ENCODE measurements at places on chromosomes 6 and 20. TPM values are rescaled to one million over a fixed set of nuclear protein-coding genes. Genes with fewer than 3 reads are reported as not detected.

DNA sequence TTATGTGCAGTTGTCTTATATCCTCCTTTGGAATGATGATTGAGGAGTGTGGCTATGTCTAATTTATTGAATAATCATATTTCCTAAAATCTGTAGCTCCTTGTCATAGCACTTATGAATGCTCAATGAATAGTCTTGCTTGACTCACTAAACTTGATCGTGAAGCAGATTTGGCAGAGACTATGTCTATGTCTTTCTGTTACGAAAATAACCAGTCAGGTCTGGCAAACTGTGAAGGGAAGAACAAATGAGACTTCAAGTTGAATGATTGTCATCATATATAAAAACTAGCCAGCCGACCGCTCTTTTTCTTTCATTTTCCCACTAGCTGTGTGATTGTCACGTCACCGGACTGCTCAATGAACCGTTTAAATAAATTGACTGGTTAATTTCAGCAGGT lies 1303.9 kb upstream of the GJE1 start:
- DNase-seq, result no peak

GRCh38 chr20:48538058-48538825 lies 289.6 kb downstream of the PREX1 start:
- no peak for DNase-seq

- DNase-seq, result no peak
These were observed 400.3 kb upstream of the SASH1 start for GRCh38 chr6:147942363-147942762.

DNA sequence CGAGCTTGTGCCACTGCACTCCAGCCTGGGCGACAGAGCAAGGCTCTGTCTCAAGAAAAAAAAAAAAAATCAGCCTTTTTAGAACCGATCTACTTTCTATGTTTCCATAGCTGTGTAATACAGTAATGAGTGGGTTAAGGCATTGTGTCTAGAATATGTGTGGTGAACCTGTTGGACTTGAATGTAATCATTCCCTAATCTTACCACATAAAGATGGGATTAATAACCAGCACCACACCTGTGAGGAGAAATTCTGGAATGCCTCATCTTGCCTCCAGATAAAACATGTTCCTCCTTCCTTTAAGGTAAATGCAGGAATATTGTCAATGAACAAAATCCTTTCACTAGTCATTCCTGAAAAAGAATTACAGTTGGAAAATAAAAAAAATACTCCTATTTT lies 43.7 kb downstream of the MAPK14 start:
- no peak for DNase-seq

DNA sequence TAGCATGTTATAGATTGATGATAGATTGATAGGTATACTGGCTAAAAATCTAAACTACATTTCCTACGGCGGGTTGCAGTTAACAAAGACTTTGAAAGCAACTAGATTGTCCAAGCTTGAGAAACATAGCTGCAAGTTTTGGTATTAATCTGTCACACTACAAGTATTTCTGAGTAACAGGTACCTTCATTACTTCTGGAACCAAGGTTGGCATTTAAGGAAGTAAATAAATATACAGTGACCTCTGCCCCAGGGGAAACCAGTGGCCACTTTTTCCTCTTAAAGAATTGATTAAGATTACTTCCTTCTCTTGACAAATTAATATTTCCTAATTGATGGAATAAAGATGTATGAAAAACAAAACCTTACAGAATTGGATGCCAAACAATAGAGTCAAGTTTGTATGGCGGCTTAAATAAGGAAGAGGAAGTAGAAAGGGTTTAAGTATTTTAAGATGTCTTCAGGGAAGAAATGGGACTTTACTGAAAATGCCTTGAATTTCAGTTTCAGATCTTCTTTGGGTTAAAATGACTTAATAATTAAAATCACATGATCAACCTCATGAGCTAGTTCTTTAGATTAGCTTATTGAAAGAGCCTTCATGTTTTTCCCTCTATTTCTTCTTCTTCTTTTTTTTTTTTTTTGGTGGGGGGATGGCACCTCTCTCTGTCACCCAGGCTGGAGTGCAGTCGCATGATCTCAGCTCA lies 132.8 kb downstream of the DOK5 start:
- no peak for DNase-seq

The SNAP25 gene
- total RNA-seq, result 0.76 TPM

The SLC32A1 gene
- total RNA-seq, result not detected
